ENCODE measurements at places on chromosomes 12 and 14.
A peak's percentile ranks its signal among the peaks of the same experiment; 100 is the strongest.

DNA sequence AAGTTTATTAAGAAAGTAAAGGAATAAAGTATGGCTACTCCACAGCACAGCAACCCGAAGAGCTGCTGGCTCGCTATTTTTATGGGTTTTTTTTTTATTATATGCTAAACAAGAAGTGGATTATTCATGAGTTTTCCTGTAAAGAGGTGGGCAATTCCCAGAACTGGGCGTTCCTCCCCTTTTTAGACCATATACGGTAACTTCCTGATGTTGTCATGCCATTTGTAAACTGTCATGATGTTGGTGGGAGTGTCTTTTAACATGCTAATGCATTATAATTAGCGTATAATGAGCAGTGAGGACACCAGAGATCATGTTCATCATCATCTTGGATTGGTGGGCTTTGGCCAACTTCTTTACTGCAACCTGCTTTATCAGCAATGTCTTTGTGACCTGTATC lies 372.5 kb downstream of the ZFP36L1 start:
- DNase-seq, result no peak

GRCh38 chr12:32828120-32828519 lies 68.5 kb downstream of the PKP2 start:
- DNase-seq, result no peak

- no peak for DNase-seq
Measured at GRCh38 chr14:64303471-64303917, 9.3 kb upstream of the ESR2 start.

DNA sequence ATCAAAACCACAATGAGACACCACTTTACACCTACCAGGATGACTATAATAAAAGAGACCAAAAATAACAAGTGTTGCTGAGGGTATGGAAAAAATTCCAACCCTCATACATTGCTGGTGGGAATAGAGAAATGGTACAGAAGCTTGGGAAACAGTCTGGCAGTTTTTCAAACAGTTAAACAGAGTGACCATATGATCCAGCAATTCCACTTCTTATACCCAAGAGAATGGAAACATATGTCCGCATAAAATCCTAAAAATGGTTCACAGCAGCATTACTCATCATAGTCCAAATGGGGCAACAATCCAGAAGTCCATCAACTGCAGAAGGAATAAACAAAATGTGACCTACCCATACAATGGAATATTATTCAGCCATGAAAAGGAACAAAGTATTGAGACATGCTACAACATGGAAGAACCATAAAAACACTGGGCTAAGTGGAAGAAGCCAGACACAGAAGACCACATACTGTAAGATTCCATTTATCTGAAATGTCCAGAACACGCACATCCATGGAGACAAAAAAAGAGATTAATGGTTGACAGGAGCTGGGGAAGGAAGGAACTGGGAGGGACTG lies 44.5 kb downstream of the CHGA start:
- no peak for DNase-seq

GRCh38 chr12:69097619-69098368 lies 141.6 kb upstream of the CPSF6 start:
- DNase-seq, result no peak

- DNase-seq, result no peak
Measured at GRCh38 chr12:6088921-6089747, 35.3 kb downstream of the VWF start.

GRCh38 chr12:24360907-24361306 lies 411.4 kb upstream of the SOX5 start:
- no peak for DNase-seq

DNA sequence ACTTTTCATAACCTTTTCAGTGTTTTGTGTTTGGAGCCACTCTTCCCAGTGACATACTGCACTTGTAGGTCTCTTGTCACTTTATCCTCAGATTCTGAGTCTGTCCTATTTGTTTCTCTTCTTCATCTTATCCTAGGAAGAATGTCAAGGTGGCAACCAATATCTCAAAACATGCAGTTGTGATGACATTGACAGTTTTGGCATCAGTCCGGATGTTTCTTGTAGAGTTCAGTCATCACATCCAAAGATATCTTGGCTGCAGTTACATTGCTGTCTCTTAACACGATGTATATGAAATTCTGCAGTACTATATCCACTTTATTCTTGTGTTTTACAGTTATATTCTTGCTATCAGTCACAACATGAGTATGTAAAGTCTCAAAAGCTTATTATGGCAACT lies 6.4 kb downstream of the ADIPOR2 start:
- DNase-seq, result no peak

- DNase-seq, result no peak
Measured at GRCh38 chr12:127595506-127595905, 671.5 kb upstream of the TMEM132C start.

DNA sequence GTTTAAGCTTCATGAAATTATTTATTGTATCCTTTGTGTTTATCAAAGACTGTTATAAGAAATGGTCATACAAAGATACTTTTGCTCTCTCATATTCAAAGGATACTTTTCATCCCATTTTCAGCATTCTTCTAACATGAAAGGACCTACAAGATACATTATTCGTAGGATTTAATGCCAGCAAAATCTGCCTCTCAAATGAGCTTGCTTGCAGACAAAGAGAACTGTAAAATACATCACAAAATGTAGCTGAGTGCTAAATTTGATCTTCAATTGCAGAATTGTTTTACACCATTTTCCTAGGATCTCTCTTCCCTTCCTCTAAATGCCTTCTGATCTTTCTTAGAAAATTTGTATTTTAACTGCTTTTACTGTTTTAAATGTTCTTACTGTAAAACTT lies 333.0 kb upstream of the NAV3 start:
- no peak for DNase-seq

DNA sequence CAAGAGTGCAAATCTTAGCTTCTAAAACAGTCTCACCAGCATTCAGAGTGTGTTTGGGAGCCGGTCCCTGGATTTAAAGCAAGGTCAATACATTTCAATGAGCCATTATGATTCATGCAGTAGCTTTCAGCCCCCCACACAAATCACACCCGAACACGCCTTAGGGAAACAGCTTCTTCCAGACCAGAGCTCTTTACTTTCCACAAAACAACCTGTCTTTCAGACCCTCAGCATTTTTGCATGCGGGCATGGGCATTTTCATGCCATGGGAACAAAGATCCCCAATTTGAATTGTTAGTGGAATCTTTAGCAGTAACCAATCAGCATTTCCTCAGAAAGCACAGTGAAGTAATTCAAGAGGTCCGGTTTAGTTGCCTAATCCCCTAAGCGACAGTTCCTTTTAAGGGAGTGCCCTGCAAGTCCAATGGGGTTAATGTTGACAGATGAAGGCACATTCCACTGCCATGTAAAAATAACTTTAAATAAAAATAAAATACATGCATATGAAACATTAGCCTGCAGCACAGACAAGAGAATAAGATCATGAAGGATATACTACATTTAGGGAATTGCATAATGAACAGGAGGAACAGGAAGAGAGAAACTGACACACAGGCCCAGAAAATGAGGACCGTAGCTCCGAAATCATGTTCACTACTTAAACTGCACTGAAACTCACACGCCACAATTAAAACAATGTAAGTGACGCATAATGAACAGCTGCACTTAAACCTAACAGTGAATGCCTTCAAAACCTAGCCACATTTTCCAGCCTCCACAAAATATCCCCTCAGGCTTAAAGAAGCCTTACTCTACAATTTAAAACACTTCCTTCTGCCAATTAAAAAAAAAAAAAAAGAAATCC lies 4.0 kb downstream of the VPS37B start:
- no peak for DNase-seq

- no peak for DNase-seq
Measured at GRCh38 chr12:53274445-53274844, 6.3 kb downstream of the ESPL1 start.

- no peak for DNase-seq
Measured at GRCh38 chr12:105916760-105917039, 222.1 kb downstream of the NUAK1 start.

DNA sequence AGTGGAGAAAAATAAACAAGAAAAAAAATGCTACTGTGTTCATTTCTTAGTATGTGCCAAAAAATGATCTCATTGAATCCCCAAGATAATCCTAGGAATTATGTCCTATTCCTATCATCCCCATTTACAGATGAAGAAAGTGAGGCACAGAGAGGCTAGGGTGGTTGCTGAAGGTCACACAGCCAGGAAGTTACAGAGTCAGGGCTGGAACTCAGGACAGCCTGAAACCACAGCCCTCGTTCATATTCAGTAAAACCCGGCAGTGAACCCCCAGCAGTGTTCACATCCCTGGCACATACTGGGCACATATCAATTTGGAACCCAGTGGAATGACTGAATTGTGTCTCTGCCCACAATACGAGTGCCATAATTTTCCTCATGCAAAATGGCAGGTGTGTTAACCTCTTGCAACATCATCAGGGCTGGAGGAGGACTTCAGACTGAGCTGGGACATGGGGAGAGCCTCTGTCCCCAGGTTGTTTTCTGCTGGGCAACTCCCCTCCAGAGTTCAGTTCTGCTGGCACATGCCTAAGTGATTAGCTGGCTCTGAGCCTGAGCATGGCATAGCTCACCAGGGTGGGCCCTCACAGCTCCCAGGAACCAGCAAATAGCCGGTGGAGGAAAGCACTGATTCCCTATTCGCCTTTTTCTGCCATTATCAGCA lies 2.0 kb upstream of the PPP1CC start:
- no peak for DNase-seq

DNA sequence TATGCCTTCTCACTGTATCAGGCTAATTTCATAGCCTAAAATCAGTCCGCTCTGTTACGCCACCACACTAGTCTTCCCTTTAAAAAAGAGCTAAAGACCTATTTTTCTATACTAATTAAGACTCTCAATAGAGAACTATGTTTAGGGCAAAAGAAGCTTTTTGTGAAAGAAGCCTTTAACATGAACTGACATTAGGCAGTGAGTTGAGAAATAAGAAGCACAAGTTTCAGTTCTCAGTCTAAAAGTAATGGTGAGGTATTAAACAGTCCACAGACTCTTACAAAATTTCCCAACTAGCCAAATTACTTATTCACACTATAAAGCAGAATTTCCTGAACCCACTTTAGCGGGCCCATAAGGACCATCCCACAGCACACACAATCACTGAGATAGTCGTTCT lies 93.7 kb downstream of the SOX5 start:
- no peak for DNase-seq

DNA sequence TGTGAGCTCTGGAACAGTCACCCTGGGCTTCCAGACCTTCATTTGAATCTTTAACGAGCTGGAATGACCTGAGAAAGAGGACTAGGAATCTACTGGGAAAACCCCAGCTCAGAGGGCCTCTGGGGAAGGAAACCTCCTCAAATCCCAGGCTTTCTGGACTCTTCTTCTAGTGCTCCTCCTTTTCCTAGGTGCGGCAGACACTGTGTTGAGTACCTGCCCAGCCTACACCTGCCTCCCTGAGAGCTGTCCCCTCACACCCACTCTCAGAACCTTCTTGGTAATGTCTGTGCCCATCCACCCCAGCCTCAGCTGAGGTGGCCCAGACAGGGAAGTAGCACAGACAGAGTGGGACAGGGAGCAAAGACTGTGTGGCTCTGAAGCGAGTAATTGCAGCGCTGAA lies 47.9 kb upstream of the TMEM263 start:
- DNase-seq, result no peak

DNA sequence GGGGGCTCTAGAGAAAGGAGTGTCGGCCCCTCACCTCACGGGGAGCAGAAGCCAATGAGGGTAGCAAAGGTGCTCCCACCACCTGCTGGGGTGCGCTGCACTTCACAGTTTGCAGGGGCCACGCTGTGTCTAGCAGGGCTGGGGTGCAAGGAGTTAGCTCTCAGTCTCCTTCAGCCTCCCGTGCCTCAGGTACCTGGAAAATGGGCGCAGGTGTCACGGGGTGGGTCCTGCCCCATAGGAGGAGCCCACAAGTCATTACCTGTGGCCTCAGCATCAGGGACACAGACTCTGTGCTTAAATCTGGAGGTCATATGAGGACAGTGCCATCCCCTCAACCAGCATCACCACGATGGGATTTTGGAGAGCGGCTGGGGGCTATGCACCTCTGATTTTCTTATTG lies 326.7 kb downstream of the ADGRD1 start:
- DNase-seq, result peak; percentile 29

DNA sequence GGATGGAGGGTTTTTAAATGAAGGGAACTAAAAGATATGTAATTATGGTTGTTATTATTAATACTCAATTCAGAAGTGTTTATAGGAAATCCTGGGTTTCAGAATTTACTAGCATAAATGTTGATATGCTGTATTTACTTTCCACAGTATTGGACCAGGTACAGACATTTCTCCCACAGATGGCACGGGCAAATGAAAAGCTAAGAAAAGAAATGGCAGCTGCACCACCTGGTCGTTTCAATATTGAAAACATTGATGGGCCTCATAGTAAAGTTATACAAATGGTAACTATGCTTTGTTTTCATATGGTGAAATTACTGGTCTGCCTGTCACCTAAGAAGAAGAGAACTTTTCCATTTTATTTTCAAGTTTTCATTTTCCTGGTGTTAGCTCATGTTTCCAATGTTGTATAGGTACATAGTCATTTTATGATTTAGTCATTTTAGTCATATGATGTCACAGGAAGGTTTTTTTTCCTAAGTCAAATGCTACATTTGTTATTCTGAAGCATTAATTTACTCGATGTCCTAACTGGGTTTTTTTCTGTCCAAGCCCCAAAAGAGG lies 5.5 kb downstream of the NOPCHAP1 start:
- no peak for DNase-seq

DNA sequence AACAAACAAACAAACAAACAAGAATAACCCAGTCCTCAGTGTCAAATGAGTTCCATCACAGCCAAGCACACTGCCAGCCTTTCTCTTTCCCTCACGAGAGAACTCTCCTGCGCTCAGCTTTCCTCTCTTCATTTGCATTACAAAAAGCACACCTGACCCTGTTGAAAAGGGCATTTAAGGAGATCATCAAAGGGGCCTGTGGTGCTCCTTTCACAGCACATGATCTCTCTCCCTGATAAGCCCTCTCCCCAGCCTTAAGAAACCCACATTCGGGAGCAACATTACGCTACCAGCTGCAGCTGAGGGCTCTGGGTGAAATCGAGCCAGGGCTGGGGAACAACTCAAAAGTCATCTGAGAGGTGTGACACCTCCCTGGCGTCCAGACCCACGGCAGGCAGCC lies 165.6 kb upstream of the TMCC3 start:
- no peak for DNase-seq

- DNase-seq, result no peak
Measured at GRCh38 chr14:72692696-72693095, 201.2 kb downstream of the DPF3 start.

- DNase-seq, result no peak
Measured at GRCh38 chr12:78340406-78340805, 509.7 kb downstream of the NAV3 start.

DNA sequence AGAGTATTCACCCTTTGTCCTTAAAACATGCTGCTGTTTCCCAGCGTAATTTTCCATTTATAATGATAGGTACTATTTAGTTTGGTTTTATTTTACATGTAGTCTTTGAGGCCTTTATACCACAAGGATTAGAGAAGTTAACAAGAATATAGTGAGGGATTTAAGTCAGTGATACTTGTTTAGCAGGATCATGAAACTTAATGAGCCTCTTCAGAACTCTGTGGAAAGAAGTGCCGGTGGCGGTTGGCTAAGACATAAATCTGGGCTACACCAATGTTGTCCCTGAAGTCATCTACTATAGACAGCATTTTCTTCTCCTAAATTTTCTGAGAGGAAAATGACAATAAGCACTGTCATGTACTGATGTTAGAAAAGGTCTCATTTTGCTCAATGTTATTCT lies 1226.0 kb upstream of the SEL1L start:
- no peak for DNase-seq

GRCh38 chr14:34004881-34005280 lies 54.0 kb upstream of the EGLN3 start:
- no peak for DNase-seq

- no peak for DNase-seq
Measured at GRCh38 chr12:90589956-90590355, 365.0 kb downstream of the CCER1 start.
